ENCODE measurements at places on chromosomes 2 and 18.

DNA sequence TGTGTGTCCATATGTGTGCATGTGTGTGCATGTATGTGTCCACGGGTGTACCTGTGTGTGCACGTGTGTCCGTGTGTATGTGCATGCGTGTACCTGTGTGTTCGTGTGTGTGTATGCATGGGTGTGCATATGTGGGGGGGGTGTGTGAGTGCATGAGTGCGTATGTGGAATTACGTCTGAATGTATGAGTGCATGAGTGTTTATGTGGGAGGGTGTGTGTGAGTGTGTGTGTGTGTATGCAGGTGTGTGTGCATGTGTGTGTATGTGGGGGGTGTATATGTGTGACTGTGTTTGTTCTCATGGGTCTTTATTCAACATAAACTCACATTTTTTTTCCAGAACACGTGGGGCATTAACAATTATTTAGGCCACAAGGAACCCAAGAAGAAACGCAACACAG lies 208.4 kb downstream of the SNTG2 start:
- DNase-seq: no peak

DNA sequence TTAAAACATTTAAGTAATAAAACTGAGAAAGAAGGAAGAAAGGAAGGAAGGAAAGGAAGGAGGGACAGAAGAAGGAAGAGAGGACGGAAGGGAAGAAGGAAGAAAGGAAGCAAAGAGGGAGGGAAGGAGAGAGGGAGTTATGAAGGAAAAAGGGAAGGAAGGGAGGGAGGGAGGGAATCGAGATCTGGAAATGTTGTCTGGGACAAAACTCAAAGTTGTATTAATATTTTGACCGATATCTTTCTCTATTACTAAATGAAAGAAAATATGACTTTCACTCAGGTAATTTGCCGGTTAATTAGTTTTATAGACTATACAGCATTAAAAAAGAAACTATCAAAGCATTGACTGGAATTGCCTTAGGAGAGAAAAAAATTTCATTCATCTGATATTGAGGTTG lies 44.4 kb downstream of the G6PC2 start:
- DNase-seq: no peak

- DNase-seq: no peak
Observed at GRCh38 chr2:242011991-242012764, 142.6 kb downstream of the RTP5 start.

- no peak for DNase-seq
Observed at GRCh38 chr18:58298251-58299134, 254.5 kb downstream of the NEDD4L start.

DNA sequence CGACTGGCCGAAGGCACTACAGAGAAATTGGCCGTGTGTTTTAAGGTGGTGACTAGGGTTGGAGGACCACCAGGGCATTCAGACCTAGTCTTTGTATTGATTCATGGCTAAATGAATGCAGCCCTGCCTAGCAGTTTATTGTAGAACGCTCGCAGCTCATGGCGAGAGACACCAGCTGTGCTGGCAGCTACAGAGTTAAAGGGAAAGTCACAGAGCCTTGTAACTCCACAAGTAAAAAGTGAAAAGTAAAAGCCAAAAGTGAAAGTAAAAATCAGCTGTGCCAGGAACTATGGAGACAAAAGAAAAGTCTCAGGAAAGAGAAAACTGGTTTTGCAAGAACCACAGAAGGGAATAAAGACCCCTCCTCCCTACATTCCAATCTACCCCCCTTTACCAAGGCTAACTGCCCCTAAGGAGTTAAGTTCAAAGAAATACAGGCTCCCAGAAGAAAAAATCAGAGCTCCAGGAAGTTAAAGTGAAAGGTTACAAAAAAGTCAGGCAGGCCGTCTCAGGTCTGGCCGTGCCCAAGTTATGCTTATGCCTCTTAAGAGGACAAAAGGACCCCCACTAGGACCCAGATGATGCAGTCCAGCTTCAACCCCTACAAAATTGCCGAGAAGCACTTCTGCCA lies 46.4 kb upstream of the SELENOI start:
- DNase-seq: peak; percentile 37

- DNase-seq: no peak
Observed at GRCh38 chr2:71759060-71759459, 305.7 kb downstream of the DYSF start.

DNA sequence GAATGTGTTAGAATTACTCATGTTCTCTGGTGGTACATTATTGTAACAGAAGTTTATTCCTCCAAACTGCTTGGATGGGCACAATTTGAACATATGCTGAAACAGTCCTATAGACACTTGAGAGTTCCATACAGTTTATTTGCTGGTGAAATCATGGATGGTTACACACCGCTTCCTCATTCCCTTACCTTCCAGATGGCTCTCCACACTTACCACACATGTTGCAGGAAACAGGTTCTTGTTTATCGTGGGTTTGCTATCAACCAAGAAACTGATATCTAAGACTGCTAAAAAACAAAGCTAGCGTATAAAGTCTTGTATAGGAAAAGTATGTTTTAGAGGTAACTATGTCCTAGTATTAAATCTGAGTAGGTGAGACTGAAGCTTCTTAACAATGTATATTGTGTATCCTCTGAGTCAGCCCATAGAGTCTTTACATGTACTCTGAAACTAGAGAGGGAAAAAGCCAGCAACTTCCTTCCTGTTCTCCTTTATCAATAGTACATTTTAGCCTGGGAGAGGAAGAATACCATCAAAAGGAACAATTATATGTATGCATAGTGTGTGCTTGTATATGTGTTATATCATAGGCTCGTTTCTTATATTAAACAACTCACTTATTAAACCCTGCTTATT lies 313.1 kb downstream of the PLCL1 start:
- DNase-seq: no peak

- DNase-seq: no peak
Observed at GRCh38 chr2:33336036-33336625, 140.3 kb upstream of the RASGRP3 start.

- no peak for DNase-seq
Observed at GRCh38 chr2:40435426-40436092, 16.3 kb downstream of the SLC8A1 start.

GRCh38 chr2:172256886-172257285 lies 154.2 kb upstream of the DLX2 start:
- DNase-seq: no peak

GRCh38 chr2:215829261-215829660 lies 184.1 kb downstream of the MREG start:
- DNase-seq: no peak

- peak; percentile 42 for DNase-seq
Observed at GRCh38 chr2:187985923-187986322, 305.8 kb upstream of the GULP1 start.

GRCh38 chr2:1455466-1455865 lies 42.2 kb downstream of the TPO start:
- no peak for DNase-seq

DNA sequence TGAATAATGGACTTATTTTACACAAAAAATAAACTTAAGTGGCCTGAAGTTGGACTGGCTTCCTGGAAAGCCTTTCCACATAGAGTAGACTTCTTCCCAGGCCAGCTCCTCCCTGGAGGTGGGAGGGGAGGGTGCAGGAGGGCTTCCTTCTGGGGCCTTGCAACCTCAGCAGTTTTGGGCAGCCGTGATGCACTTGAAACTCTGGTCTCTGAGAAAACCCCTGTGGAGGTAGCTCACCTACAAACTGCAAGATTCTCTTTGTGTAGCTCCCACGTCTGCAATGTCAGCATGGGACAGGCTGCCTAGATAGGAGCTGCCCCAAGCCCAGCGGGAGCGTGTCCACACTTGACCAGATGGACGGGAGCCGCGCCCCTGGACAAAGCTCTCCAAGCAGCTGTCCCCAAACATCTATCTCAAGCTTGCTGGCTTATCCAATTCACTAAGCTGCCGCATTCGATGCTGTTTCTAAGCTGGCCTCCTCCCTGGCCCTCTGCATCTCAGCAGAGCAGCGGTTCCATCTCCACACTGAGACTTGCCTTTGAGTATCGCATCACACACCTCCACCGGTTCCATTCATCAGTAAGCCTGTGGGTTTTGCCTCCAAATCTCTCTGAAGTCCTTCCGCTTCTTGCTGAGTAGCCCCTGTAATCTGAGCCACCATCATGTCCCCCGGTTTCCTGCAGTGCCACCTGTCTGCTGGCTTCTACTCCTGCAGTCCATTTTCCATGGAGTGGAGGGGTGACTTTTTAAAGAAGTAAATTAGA lies 1.6 kb upstream of the LPIN1 start:
- peak; percentile 75 for DNase-seq

DNA sequence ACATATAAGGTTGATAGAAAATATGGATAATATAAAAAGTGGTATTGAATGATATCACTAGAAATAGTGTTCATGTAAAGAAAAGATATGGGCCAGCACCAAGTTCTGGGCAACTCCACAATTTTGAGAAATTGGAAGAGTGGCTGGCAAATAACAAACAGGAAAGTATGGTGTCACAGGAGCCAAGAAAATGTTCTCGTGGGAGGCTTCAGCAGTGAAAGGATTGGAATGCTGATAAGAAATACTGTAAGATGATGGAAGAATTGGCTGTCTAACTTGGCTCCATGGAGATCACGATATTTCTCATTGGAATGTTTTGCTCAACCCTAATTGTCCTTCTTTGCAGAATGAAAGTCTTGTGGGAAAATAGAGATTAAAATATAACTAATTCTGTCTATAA lies 856.8 kb downstream of the DPP10 start:
- DNase-seq: no peak

DNA sequence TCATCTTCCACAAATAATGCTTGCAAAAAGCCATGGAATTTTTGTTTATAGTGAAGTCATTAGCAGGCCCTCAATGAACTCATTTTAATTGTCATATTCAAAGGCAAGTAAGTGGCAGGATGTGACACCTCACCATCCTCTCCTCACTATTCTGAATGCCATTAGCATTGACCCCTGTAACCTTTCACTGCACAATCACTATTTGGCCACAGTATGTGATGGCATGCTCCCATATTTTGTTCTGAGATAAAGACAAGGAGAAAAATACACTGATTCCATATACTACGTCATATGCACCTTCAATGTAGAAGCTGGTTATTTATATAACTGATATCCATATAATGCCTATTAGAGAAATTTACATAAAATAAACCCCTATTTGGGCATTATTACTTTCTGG lies 1443.2 kb downstream of the SUCLG1 start:
- no peak for DNase-seq

- peak; percentile 30 for DNase-seq
Observed at GRCh38 chr18:26468931-26469340, 79.4 kb downstream of the KCTD1 start.

- DNase-seq: no peak
Observed at GRCh38 chr2:24336811-24337210, 23.5 kb downstream of the ITSN2 start.

- peak; percentile 3 for DNase-seq
Observed at GRCh38 chr2:31386648-31387047, 27.9 kb downstream of the XDH start.

- no peak for DNase-seq
Observed at GRCh38 chr2:42101206-42102023, 53.6 kb downstream of the PKDCC start.

DNA sequence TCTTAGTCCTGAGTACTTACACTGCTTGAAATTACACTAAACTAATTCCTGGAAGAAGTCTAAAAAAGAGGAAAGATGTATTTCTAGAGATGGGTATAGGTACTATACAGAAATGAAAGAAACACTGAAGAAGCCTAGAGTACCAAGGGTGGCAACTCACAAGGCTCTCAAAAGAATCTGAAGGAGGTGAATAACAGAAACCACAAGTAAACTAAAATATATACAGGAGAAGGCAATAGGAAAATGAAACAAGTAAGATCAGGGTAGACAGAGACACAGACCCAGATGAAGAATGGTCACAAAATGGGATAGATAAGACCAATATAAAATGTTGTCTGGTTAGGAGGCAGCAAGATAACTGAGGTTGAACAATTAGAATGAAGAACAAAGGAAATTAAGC lies 59.9 kb downstream of the USP37 start:
- peak; percentile 20 for DNase-seq

- no peak for DNase-seq
Observed at GRCh38 chr2:206063635-206064034, 22.3 kb downstream of the INO80D start.

GRCh38 chr2:13968811-13969210 lies 663.7 kb upstream of the LRATD1 start:
- DNase-seq: no peak

DNA sequence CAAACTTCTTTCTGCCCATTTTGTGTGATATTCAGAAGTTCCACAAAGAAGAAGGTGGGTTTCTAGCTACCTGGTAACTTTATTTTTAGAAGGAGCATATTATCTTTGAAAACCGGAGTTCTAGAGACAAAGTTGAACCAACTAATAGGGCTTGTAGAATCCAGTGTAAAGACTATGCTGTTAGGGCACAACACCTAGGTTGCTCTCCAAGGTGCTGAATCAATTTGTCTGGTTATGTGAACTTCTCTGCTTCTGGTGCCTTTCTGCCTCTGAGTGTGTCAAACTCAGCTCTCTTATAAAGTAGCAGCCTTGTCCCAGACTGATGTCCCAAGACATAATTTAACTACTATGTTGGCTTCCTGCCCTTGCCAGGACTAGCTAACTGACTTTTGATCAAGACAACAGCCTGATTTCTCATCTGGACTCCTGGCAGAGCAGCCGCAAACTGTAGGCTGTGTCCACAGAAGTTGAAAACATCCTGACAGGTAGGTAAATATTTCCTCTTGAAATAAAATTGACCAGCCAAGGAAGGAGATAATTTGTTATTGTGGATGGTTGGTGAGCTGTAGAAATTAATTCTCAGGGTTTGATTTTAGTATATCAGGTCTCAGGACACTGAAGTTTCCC lies 119.4 kb downstream of the CYRIA start:
- peak; percentile 67 for DNase-seq
